ENCODE measurements at places on chromosomes 3 and 15.

DNA sequence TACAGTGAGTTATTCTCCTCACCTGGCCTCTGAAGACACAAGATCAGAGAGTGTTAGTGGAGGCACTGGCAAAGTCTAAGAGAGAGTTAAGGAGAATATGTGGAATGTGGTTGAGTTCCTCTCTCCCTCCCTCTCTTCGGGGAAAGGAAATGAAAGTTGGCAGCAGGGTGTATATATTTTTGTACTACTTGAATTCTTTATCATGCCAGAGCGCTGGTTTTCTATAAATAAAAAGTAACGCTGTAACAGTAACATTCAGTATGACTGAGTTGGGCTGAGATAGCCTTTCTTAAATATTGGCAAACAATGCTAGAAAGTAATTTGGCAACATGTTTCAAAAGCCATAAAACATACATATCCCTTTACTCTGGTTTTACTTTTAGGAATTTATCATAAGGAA is 77.5 kb upstream of the TNFAIP8L3 start:
- DNase-seq: no peak

DNA sequence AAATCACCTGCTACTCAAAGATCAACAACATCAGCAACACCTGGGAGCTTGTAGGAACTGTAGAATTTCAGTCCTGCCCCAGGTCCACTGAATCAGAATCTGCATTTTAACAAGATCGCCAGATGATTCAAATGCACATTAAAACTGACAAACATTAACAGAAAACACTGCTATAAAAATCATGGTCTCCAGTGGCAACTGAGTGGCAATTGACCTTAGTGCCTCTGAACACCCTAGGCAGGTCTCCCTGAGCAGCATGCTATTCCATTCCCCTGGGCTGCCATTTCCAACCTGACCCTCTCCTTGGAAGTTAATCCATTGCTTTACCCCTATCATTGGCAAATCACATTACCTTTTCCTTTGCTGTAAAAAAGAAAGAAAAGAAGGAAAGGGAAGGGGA is 23.0 kb upstream of the TOP2B start:
- no peak for DNase-seq

- no peak for DNase-seq
These were observed 33.9 kb upstream of the TOPBP1 start for GRCh38 chr3:133695560-133696171.

GRCh38 chr15:40495516-40495915 is 24.7 kb downstream of the CHST14 start:
- DNase-seq: no peak

- peak; percentile 79 for DNase-seq
These were observed 21.7 kb upstream of the TBC1D21 start for GRCh38 chr15:73851689-73852088.

GRCh38 chr3:4680871-4681300 is 187.7 kb downstream of the ITPR1 start:
- DNase-seq: no peak
